ENCODE measurements at places on chromosomes 1 and 21.
A peak's percentile ranks its signal among the peaks of the same experiment; 100 is the strongest.

DNA sequence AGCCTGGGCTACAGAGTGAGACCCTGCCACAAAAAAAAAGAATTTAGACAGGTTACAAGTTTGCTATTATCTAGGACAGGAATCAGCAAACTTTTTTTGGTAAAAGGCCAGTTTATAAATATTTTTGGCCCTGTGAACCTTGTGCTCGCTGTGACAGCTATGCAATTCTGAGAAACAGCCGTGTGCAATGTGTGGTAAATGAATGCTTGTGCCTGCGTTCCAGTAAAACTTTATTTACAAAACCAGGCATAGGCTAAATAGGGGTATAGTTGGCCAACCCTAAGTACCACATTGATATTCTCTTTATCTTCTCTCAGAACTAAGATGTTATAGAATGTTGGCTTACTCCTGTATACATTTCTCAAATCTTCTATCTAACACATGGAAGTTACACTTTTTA lies 24.3 kb downstream of the FBXO28 start:
- no peak for DNase-seq

GRCh38 chr21:33308586-33309490 lies 15.9 kb upstream of the IFNAR1 start:
- no peak for DNase-seq

DNA sequence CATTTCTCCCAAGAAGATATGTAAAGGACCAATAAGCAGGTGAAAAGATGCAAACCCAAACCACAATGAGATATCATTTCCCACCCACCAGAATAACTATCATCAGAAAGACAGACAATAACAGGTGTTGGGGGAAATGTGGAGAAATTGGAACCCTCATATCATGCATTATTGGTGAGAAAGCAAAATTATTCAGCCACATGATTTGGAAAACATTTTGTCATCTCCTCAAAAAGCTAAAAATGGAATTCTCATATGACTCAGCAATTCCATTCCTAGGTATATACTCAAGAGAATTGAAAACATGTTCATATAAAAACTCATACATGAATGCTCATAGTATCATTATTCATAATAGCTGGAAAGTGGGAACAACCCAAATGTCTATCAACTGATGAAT lies 25.1 kb upstream of the RNF186 start:
- DNase-seq, result no peak

- DNase-seq, result peak; percentile 62
Measured at GRCh38 chr1:167059045-167059808, 30.9 kb downstream of the GPA33 start.

GRCh38 chr1:27668808-27669723 lies 2.9 kb downstream of the IFI6 start:
- DNase-seq, result peak; percentile 78

DNA sequence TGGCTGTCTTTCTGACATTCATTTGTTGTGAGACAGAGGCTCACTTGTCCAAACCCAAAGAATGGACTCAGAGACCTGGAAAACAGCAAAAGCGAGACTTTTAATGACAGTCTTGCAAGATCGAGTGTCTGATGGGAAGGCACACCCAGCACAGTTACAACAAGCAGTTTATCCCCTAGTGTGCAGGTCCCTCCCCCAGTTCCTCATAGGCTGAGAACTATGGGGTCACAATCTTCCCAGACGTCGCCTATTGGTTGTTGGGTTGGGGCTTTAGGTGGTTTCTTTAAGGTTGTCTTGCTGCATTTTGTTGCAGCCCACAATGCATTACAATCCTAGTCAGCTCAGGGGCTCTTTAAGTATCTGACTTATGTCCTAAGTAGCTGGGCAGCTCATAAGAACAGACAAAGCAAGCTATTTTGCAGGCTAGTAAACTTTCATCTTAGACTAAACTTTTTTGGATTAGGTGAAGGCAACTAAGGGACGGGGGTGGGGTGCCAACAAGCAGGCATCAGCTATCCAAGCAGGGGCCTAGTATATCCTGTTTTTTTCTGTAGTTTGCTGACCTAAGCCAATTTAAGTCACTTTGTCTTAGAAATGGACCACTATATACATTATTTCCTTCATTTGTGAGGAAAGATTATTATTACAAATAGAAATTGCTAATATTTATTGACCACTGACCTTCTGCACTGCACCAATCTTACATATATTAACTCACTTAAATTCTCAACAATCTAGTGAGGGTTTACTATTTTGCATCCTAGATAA lies 151.8 kb downstream of the SETD4 start:
- no peak for DNase-seq
